ENCODE measurements at places on chromosomes 5 and 9.

- no peak within 1 kb of the TSS for H3K27ac ChIP-seq
- no peaks in the 10 kb centered on the region for H3K36me3 ChIP-seq
- H3K27me3 ChIP-seq, result peaks cover 99% of the 10 kb centered on the region
- no peak for DNase-seq
- peaks cover 9% of the 10 kb centered on the region for H3K4me1 ChIP-seq
Observed at GRCh38 chr9:137138722-137139467, at the start of gene GRIN1. Gene GRIN1, plus strand, starts transcription at chr9:137139154. Its CDS starts 333 bp downstream, at chr9:137139487.

GRCh38 chr9:105608721-105609598 lies 51.0 kb downstream of the FKTN start:
- no peaks in the 10 kb centered on the region for H3K4me1 ChIP-seq
- H3K36me3 ChIP-seq, result peaks cover 13% of the 10 kb centered on the region
- H3K27me3 ChIP-seq, result no peaks in the 10 kb centered on the region
- H3K4me3 ChIP-seq, result no peak overlapping the region
- no peak for DNase-seq

GRCh38 chr5:159826351-159827214 lies 89.7 kb upstream of the ADRA1B start:
- DNase-seq, result peak; percentile 7
- peak overlapping the region; percentile 77 for H3K27ac ChIP-seq
- H3K36me3 ChIP-seq, result no peaks in the 10 kb centered on the region
- no peak overlapping the region for H3K4me3 ChIP-seq

DNA sequence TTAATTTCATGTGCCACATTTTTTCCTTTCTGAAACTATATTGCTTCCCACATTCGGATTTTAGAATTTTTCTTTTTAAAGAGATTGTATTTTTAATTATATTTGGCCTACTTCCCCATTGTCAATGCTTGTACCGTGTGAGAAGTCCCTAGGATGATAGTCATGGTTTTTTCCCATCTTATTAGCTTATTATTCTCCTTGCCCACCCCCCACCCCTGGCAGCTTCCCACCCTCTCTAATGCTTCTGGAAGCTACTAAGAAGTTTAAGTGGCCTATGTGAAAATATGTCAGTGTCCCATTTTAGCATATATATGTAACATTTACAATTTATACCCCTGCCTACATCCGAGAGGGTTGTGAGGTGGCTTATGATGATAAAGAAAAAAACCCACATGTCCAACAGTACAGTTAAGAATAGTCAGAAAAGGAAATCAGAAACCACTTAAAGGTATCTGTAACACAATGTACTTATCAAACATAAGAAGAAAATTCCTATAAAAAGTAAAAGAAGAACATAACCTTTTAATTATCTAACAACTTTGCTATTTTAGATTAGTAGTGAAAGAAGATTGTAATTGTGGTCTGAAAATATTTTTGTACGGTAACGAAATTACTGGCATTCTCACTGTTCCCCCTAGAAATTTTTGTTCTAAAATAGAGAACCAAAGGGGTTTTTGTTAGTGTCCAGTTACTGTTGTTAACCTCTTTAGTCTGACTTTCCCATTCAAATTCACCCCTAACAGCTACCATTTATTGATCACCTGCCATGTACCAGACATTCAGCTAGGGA lies 62.1 kb downstream of the SLC44A1 start:
- H3K36me3 ChIP-seq, result no peaks in the 10 kb centered on the region
- no peak overlapping the region for H3K27ac ChIP-seq
- H3K4me1 ChIP-seq, result peaks cover 24% of the 10 kb centered on the region
- no peaks in the 10 kb centered on the region for H3K27me3 ChIP-seq
- H3K4me3 ChIP-seq, result no peak overlapping the region

- H3K4me1 ChIP-seq, result no peaks in the 10 kb centered on the region
- H3K36me3 ChIP-seq, result no peaks in the 10 kb centered on the region
- H3K27ac ChIP-seq, result no peak overlapping the region
Observed at GRCh38 chr5:9930156-9930555, 300.0 kb upstream of the TAS2R1 start.

- no peak overlapping the region for H3K4me3 ChIP-seq
- no peaks in the 10 kb centered on the region for H3K4me1 ChIP-seq
- no peak for DNase-seq
- peak overlapping the region; percentile 27 for H3K27ac ChIP-seq
Observed at GRCh38 chr5:68450245-68450852, 234.8 kb downstream of the PIK3R1 start.
